ENCODE measurements at places on chromosomes 4 and X.

DNA sequence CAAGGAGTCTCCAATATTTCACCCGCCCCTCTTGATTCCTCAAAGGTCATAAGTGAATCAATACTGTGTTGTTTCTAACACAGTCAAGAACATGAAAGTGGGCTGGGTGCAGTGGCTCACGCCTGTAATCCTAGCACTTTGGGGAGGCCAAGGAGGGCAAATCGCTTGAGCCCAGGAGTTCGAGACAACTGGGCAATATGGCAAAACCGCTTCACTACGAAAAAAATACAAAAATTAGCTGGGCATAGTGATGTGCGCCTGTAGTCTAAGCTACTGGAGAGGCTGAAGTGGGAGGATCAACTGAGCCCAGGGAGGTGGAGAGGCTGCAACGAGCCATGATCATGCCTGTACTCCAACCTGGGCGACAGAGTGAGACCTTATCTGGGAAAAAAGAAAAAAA is 3.4 kb downstream of the ACSL1 start:
- DNase-seq, result no peak

GRCh38 chrX:26845056-26845455 is 618.1 kb downstream of the PPP4R3C start:
- no peak for DNase-seq

DNA sequence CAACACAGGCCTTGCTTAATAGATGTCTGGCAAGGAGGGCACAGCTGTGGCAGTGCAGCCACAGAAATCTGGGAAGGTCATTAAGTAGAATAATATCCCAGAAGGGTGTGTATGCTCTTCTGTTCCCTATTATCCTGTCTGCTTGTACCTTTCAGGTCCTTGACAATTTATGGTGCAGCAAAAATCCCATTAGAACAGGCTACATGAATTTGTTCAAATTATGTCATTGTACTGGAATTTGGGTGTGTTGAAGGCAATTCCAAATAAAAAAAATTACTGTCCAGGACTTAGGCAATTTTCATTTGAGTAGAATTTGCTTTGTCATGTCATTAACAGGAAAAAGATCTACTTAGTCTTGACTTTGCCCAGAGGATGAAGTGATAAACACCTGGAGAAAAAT is 192.1 kb downstream of the IDS start:
- no peak for DNase-seq

DNA sequence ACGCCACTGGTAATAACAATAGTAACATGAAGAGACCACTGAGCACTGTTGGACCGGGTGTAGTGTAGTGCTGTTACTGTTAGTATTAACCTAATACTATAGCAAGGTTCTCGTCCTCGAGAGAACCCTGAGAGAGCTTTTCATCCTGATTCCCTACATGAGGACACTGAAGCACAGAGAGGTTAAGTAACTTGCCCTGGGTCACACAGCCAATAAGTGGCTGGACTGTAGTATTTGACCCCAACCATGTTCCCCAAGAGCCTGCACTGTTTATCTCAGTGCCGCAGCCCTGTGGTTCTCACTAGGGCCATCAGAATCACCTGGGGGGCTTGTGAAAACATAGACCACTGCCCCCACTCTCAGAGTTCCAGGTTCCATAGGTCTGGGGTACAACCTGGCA is 10.4 kb downstream of the SCML1 start:
- DNase-seq, result no peak

DNA sequence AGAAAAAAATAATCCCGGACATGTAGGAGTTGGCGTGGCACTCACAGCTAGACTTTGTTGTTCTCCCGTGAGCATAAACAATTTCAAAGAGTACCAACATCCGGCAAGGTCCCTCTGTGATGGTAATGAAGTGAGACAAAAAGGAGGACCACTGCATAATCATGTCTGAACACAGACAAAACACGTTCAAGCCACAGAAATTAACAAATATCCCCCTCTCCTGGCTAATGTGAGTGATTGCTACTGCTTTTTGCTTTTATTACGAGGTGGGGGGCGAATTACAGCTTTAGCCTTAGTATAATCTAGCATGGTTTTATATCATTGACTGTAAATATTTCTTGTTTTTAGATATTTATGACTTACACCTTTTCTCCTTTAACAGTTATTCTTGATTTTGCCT is 118.5 kb downstream of the PLS3 start:
- DNase-seq, result peak; percentile 24

DNA sequence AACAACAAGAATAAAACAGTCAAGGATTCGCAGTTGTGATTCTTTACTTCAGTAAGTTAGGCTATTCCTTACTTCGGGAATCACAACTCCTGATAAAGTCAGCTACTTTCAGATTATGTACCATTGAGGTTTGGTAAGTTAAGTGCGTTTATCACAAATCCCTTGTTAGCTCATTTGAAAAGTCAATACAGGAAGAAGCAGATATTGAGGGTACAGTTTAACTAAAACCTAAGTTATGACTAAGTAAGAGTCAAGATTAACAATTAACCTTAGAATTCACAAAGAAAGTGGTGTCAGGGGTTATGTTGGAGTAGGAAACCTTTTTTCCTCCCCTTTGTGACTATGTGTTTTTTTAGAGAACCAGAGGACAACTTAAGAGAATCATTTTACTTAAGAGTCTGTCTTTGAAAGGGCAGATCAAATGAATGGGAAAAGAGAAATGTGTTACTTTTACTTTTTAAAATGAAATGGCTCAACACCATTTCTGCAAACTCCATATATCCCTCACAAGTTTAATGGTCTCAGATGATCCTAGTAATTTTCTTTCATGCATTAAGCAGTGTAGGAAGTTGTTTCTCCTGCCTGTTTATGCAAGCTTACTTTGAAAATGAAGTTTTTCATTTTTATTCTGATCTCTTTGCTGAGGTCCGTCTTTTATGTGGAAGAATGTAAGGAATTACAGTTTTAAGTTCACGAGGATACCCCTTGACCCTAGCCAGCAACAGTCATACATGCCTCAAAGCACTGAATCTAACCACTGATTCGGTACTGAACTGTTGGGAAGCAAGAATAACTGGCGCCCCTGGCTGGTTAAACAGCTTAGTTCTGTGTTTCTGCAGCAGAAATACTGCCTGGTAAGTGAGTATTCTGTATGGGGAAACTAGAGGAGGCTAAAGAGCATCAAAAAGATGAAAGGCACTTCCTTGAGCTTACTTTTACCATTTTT is 211.7 kb downstream of the SLC4A4 start:
- DNase-seq, result no peak

DNA sequence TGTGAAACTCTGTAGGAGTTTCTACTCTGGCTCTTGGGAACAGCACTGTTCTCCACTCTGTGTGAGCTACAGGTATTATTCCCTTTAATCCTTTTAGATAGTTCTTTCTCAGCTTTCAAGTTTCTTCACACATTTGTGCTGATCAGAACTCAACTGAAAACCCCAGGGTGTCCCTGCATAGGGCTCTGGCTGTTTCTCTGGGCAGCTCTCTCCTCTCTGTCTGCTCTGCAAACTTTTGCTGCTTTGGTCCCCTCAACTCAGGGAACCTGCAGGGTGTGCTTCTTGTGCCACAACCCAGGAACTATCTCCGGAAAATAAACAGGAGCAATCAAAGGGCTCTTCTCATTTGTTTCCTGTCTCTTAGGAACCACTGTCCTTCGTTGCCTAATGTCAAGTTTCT is 196.6 kb upstream of the GABRA2 start:
- DNase-seq, result no peak

GRCh38 chrX:84170931-84171330 is 17.1 kb downstream of the RPS6KA6 start:
- no peak for DNase-seq

DNA sequence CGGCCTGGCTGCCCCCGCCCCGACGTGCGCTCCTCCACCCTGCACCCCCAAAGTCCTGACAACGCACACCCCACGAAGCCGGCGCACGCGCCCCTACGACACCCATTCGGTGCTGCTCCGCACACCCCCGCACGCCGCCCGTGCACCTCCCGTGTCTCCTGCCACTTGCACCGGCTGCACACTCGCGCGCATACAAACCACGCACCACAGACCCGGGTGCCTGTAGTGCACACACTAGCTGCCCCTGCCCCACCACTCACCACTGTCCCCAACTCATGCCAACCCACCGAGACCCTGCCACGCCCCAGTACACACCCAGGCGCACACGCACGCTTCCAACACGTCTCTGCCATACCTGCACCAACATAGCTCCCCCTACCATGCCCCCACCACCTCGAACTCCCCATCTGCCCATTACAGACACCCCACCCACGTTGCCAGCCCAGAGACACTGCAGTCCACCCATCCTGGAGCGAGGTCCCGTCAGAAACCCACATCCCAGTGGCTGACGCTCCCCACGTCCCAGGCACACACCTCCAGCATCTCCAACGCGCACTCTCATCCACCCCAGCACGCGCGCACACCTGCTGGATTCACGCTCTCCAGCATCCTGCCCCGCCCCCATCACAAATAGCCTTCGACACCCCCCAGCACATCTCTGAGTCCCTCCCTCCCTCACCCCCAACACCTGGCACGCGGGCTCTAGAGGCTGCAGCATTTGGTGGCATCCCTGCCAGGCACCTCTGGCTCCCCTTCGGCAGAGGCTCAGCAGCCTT is 4.2 kb upstream of the DUSP9 start:
- no peak for DNase-seq

GRCh38 chrX:126177133-126177840 is 11.2 kb upstream of the DCAF12L2 start:
- no peak for DNase-seq

GRCh38 chr4:119833611-119834010 is 205.0 kb upstream of the PDE5A start:
- no peak for DNase-seq

GRCh38 chrX:19532709-19533108 is 17.4 kb upstream of the MAP3K15 start:
- DNase-seq, result no peak

DNA sequence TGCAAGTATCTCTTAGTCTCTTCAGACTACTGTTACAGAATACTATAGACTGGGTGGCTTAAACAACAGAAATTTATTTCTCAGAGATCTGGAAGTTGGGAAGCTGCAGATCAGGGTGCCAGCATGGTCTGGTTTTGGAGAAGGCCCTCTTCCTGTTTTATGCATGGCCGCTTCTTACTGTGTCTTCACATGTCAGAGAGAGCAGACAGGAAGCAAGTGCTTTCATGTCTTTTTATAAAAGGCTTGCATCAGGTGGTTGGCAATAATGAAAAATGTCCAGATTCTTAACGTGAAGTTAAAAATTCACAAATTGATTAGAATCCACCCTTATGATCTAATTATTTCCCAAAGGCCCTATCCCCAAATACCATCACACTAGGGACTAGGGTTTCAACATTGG is 284.9 kb downstream of the RPA4 start:
- peak; percentile 53 for DNase-seq

GRCh38 chr4:183445097-183445428 is 627 bp downstream of the CDKN2AIP start:
- DNase-seq, result no peak

GRCh38 chr4:40340030-40340429 is 4.9 kb downstream of the CHRNA9 start:
- DNase-seq, result no peak

DNA sequence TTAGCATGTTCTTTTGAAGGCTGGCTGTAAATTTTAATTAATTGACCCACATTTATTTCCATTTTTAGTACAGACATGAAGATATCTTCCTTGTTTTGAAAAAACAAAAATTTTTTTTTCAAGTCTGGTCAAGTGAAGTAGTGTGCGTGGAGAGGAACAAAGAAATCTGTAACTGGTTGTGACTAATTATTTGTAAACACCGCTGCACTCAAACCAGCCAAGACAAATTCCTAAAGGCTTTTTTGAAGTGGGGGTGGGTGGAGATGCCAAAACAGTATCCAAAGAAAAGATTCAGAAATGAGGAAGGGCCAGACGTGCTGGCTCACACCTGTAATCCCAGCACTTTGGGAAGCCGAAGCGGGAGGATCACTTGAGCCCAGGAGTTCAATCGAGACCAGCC is 88.3 kb downstream of the SHROOM2 start:
- DNase-seq, result no peak

- DNase-seq, result no peak
Measured at GRCh38 chr4:43380093-43380492, 487.6 kb downstream of the GRXCR1 start.

- peak; percentile 81 for DNase-seq
Measured at GRCh38 chr4:17636696-17637622, 22.5 kb downstream of the MED28 start.

DNA sequence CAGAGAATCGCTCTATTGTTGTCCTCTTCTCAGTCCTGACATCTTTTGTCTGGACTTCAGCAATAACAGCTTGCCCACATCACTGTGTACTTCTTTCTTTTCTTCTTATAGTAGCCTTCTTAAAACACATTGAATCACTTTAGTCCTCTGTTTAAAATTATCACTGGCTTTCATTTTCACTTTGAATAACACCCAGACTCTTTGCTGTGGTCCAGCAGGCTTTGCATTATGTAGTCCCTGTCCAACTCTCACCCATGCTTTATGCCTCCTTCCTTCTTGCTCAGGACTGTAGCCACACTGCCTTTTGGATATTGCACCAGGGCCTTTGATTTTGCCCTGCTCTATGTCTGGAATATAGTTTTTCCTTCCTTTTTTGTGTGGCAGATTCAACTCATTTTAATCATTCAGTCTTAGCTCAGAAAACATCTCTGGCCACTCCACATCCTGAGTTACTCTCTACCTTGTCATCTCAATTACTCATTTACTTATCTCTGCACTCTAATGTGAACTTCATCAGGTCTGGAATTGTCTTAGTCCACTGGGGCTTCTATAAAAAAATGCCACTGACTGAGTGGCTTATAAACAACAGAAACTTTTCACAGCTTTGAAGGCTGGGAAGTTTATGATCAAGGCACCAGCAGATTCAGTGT is 168.2 kb downstream of the C4orf33 start:
- DNase-seq, result peak; percentile 52

DNA sequence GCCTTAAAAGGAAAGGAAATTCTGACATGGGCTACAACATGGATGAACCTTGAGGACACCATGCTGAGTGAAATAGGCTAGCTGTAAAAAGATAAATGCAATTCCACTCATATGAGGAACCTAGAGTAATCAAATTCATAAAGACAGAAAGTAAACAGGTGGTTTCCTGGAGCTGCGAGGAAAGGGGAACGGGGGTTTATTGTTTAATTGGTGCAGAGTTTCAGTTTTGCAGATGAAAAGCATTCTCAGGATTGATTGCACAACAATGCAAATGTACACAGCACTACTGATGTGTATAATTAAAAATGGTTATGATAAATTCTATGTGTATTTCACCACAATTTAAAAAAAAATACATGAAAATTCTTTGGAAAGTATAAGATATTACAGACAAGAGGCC is 24.0 kb downstream of the PLRG1 start:
- no peak for DNase-seq
